HT-29 (cell line): ENCODE measurements at places on chromosomes 3 and 15.

GRCh38 chr3:149343951-149344350 lies 10.5 kb upstream of the TM4SF18 start:
- DNase-seq, result peak; percentile 37

- DNase-seq, result no peak
These were observed 2.7 kb downstream of the RAB8B start for GRCh38 chr15:63191895-63192618.

- no peak for DNase-seq
These were observed 71.3 kb downstream of the TMCC1 start for GRCh38 chr3:129822241-129822640.

DNA sequence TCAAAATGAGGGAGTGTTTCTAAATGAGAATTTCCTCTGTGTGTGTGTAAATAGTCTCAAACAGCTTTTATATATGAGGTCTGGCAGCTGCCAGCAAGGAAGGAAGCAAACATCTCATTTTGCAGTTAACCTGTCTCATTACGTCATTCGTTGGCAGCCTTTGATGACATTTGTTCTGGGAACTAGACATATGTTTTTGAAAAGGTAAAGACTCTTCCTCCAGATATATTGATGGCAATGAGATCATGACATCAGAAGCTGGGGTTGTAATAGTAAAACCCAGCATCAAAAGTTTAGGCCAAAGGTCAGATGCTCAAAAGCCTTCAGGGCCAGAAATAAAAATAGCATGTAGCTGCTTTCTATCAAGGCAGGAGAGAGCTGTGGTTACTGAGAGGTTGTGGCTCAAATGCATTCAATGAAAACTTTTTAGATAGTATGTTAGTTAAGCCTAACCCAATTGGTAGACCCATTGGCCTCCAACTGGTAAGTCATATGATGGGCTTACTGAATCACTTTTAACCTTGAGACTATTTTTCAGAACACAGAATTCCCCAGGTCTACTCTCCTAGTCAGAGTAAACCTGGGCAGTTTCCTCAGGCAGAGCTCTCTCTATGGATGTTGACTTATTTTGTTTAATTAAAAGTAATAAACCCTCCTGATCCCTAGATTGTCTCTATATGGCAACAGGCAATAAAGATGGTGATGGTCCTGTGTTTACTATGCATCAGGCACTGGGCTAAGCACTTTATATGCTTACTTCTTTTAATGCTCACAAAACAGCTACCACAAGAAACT lies 386.5 kb upstream of the CFAP20DC start:
- DNase-seq, result no peak

- DNase-seq, result no peak
These were observed 81.1 kb downstream of the TRIM42 start for GRCh38 chr3:140758791-140759444.

DNA sequence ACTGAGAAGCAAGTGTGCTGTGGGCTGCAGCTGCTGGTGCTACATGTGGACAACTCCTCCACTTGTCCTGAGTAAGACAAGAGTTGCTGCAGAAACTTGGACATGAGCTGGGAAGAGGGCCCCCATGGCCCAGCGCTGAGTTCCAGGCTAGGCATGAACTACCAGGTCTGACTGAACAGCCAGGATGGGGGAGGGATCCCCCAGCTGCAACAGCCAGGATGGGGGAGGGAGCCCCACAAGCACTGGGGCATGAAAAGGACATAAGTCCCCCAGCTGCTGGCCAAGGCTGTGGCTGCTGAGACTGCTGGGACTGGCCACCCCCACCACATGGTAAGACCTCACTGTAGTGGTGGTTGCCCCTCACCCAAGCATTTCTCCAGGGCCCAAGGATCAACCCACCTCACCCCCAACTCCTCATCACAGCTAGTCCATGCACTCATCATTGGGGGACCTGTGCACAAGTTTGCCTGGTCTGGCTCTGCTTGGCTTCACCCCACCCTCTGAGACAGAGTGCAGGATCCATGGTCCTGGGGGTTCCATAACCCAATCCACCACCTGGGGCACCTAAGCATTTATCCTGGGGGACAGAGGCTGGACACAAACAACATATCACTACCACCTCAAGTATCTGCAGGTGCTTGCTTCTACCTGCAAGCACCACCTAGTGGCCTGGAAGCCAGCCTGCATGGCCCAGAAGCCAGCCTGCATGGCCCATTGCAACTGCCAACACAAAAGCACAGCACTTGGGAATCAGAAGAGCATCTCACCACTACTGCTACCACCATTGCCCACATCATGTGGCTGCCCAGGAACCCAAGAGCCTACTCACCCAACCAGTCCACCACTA lies 84.5 kb upstream of the STT3B start:
- DNase-seq, result peak; percentile 22

GRCh38 chr3:81249540-81250029 lies 511.9 kb downstream of the GBE1 start:
- DNase-seq, result peak; percentile 19

DNA sequence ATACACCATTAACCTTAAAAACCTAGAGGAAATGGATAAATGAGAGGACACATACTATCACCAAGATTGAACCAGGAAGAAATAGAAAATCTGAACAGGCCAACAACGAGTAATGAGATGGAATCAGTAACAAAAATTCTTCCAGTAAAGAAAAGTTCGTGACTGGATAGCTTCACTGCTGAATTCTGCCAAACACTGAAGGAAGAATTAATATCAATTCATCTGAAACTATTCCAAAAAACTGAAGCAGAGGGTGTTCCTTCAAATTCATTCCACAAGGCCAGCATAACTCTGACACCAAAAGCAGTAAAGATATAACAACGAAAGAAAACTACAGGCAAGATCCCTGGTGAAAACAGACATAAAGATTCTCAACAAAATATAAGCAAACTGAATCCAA lies 195.8 kb upstream of the GPR149 start:
- DNase-seq, result no peak

DNA sequence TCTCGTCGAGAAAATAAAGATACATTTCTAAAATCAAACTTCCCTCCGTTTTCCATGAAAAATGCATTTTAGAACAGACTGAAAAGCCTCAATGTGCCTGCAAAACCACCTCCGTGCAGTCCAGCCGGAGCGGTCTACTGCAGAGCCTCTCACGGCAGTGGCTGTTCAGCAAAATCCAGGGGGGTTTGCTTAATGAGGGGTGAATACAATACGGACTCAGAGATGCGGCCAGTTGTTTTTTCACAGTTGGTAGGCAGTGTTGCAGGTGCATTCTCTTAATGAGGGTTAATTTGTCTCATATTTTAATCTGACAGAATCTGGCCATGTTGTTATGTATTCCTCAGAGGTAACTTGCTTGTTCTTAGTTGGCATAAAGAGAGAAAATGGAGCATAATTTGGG lies 223.0 kb downstream of the EBLN2 start:
- DNase-seq, result no peak

- peak; percentile 67 for DNase-seq
These were observed 835 bp downstream of the UBE3A start for GRCh38 chr15:25437777-25438600.

- DNase-seq, result no peak
These were observed 28.1 kb downstream of the C3orf80 start for GRCh38 chr3:160253298-160253697.

DNA sequence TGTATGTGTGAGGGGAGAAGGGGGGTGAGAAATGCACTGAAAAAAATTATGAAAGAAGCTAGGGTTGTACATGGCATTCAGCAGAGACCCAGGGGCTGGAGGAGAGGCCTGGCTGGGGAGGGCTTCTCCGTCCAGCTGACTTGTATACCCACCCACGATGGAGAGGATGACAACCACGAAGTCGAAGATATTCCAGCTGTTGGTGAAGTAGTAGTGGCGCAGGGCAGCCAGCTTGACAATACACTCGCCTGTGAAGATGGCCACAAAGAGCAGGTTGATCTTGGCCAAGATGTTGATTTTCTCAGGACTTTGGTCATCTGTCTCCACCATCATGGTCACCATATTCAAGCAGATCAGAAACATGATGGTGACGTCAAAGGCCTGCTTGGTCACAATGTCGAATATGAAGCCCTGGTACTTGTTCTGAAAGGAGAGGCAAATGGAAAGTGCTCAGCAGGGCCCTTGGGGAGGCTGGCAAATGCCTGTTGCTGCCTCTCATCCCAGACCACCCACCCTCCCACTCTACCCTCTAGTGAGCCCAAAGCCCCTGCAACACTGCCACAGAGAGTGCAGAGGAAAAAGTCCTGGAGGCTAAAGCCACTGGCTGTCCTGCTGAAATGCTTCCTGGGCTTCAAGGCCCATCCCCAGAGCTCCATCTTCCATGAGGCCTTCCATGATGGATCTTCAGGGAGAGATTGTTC lies 58.1 kb downstream of the EXOG start:
- no peak for DNase-seq

DNA sequence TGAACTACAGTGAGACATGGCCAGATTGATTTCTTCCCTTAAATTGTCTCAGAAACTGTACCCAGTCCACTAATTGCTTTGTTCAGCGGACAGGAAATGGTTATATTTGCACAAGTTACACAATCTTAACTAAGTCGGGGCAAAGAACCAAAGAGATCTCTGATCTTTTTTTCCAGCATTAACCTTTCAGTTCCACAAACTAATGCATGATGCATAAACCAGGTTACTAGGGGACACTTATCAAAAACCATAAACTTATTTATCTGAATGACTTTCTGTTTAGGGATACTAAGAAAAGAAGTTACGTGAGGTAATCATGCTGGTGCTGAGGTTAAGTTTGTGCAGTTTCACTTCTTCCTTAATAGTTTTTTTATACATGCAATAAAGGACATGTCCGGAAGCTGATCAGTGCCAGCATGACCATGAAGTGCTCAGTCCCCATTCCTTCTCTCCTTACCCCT lies 22.4 kb downstream of the FNDC3B start:
- peak; percentile 80 for DNase-seq

DNA sequence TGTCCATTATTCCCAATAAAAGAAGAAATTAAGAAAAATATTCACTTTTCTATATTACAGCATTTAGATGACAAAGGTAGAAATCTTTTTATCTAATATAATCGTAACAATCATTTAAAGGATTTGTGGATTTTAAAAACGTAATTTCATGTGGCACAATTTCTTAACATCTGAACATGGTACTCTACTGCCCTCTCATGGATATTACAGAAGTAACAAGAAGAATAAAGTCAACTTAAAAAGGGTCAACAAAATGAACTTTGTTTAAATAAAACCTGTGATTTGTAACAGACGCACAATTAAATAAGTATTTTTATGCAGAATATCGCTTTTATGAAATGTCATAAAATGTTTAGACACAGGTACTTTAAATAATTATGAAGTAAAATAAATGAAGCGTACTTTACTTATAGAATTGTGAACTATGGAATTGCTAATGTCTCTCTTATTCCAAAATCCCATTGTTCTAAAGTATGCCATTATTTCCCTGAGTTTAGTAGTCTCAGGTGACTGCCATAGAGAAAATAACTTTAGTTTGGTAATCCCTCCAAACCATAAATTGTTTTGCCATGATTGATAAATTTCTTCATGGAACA lies 366.8 kb upstream of the ZNF385D start:
- peak; percentile 28 for DNase-seq

- peak; percentile 77 for DNase-seq
These were observed 970 bp downstream of the BBX start for GRCh38 chr3:107523539-107524325.

GRCh38 chr15:100948430-100948762 lies 29.2 kb downstream of the LRRK1 start:
- no peak for DNase-seq

DNA sequence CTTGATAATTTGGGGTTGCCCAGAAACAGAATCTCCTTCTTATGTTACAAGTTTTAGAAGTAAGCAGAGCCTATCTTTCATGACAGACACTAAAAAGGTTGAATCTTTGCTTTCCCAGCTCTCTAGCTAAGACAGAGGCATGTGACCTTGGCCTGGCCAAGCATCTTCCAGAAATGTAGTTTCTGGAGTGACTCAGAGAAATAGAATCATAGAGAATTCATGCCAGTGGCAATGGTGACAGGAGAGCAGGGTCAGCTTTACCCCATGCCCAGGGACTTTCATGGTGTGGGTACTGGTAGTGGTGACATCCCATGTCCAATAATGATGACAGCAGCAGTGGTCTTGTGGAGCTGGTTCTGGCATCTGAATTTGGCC lies 4.0 kb upstream of the PARP6 start:
- DNase-seq, result no peak

DNA sequence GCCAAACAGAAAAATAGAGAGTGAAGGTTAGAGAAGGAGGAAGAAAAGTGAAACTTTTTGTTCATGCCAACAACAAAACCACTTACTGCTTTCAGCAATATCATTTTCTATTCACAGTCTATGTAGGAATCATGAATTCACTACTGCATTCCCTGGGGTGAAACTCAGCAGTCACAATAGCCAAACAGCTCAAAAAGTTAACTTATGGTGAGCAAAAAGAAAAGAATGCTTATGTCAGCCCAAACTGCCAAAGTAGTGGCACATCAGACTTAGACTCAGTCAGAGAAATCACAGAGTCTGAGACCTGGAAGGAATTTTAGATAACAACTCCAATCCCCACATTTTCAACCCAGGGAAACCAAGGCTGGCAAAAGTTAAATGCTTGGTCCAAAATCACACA lies 238.7 kb upstream of the TMCO5A start:
- no peak for DNase-seq

DNA sequence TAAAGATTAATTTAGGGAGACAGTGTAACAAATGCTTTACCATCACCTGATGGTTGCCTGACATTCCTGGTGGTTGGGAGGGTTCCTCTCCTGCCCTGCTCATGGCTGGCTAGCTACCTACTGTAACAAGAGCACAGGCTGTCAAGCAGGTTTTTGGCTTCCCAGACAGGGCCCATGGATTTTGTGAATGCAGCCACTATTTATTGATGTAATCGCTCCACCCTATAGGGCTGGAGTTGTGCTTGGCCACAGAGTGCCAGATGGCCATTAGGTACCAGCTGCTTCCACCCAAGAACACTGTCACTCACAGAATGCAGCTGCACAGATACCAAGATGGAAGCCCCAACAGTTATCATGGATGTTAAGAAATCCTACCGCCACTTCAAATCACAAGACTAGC lies 31.0 kb upstream of the KLHL25 start:
- peak; percentile 36 for DNase-seq

- DNase-seq, result no peak
These were observed 123.3 kb upstream of the GRM7 start for GRCh38 chr3:6737630-6738029.
